Stimulated activated CD4-positive, alpha-beta T cell treated with anti-CD3 and anti-CD28 coated beads, Interleukin-2, amount 100 ng/mL, for 48 hours (primary cell): ENCODE measurements at places on chromosomes 5 and 9.

DNA sequence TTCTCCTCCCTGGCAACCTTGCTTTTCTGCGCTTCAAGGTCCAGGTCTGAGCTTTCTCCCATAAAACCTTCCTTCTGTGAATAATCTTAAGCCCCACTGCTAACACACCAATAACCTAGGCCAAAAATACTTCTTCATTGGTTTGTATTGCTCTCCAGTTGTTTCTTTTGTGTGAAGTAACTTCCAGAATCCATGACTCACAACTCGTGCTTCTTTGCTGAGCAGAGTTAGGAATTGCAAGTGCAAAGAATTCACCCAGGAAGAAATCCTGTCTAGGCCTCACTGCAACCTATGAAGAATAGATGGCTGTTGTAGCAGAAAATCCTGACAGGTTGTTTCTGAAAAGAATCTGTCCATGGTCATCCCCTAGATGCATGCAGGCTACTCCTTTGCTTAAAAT is 295.7 kb downstream of the MED10 start:
- DNase-seq, result no peak

DNA sequence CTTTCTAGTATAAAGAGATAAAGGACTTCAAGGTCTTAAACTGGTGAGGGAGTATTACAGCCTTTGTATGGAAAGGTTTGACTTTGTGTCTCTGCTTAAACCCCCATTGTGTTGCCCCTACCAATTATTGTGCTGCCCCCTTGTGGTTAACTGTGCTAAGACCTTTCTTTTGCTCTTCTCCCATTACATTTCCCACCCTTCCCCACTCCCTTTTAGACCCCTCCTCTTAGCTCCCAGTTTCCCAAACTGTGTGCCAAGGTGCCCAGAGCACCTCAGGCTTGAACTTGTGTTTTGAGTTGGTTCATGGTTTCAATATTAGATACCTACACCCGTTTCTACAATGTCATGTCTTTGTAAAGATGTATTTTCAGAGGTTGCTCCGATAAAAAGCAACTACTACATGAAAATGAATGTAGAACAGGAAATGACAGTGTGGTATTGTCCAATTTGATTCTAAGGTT is 2.9 kb downstream of the JAK2 start:
- DNase-seq, result peak; percentile 56

DNA sequence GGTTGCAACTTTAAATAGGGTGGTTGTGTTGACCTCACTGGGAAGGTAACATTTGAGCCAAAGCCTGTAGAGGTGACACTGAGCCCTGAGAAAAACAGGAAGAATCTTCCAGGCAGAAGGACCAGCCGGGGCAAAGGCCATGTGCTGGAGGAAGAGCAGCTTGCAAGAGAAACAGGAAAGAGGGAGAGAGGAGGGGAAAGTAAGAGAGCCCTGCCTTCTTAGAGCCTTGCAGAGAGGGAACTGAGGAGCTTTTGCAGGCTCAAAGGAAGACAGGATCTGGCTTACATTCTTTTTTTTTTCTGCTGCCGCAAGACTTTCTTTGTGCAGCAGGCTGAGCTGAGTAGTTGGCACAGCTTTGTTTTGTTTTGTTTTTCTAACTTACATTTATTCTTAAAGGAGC is 17.4 kb downstream of the C9orf153 start:
- DNase-seq, result no peak

GRCh38 chr5:142128675-142129208 is 20.2 kb downstream of the NDFIP1 start:
- no peak for DNase-seq

DNA sequence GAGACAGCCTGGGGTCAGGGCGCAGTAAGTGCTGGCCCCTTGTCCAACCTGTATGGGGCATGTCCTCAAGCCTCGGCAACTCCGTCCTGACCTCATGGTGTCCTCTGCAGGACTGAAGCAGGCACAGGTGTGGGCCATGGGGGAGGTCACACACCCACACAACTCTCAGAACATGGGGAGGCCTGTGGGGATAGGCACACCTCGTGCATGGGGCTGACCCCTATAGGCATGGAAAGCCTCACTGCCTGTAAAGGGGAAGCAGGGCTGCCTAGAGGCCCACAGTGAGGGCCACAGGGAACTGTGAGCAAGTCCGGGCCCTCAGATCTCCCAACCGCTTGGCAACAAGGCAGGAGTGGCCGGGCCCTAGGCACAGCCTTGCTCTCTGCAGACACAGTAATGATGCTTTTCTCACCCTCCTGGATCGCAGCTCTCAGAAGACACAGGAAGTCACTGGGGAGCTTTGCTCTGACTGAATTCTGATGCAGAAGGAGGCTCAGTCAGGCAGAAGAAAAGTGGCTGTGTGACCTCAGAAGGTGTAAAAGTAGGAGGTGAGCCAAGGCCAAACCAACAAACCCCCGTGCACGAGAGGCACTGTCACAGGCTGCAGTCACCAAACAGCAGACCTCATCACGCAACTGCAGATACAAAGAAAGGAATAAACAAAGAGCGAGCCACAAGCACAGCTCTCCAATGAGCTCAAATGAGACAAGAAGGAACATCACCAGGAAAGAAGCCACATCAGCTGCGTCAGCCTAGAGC is 5.4 kb downstream of the IPPK start:
- DNase-seq, result no peak

DNA sequence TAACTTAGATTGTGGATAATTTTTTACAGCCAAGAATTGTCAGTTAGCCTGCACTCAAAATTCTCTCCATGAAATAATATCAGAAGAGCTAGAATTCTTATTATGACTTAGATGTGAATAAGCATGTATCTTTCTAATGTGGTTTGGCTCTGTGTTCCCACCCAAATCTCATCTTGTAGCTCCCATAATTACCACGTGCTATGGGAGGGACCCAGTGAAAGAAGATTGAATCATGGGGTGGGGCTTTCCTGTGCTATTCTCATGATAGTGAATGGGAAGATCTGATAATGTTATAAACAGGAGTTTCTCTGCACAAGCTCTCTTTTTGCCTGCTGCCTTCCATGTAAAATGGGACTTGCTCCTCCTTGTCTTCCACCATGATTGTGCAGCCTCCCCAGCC is 176.8 kb downstream of the MAT2B start:
- no peak for DNase-seq

DNA sequence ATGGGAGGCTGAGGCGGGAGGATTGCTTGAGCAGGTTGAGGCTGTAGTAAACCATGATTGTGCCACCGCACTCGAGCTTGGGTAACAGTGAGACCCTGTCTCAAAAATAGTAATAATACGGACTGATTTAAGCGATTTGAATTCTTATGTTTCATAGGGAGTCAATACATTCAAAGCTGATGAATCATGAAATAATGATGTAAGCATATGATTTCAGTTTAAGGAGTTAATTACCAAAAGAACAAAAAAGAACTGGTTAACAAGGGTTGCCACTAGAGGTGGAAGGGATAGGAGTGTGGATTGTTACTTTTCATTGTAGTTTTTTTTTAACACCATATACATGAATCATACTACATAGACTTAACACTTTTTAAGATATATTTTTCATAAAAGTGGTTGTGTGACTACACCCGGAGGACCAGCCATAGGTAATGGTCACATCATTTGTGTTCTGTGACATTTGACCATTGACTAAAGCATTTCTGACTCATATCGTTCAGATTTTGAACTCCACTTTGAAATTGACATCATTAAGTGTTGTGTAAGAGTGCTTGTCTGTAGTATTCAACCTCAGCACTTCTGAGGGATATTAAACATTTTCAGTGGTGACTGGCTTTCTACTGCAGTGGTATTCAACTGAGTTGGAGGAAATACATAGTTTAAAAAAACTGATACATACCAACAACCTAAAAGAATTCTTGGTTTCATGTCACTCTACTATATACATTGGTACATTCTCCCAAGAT is 7.0 kb downstream of the TRMT10B start:
- DNase-seq, result no peak

DNA sequence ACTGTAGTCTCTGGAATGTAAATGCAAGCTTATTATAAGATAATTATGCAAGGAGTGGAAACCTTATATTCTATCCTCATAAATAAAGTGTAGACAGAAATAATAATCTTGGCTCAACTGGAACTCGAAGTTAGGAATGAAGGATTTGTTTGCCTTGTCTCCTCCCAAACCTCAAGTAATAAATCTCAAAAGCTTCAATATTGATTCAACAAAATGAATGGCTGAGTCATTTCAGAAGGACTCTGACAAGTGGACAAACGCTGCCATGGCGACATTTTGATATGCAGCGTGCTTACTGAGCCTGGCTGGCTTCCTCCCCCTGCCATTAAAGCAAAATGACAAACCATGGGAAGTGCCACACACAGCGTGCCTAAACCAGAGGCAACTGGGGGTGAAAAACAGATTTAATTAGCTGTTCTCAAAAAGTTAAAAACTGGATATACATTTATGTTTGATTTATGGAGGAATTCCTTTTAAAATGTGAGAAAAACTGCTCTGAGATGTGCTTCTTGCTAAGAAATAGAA is 10.5 kb upstream of the ADGRV1 start:
- no peak for DNase-seq

DNA sequence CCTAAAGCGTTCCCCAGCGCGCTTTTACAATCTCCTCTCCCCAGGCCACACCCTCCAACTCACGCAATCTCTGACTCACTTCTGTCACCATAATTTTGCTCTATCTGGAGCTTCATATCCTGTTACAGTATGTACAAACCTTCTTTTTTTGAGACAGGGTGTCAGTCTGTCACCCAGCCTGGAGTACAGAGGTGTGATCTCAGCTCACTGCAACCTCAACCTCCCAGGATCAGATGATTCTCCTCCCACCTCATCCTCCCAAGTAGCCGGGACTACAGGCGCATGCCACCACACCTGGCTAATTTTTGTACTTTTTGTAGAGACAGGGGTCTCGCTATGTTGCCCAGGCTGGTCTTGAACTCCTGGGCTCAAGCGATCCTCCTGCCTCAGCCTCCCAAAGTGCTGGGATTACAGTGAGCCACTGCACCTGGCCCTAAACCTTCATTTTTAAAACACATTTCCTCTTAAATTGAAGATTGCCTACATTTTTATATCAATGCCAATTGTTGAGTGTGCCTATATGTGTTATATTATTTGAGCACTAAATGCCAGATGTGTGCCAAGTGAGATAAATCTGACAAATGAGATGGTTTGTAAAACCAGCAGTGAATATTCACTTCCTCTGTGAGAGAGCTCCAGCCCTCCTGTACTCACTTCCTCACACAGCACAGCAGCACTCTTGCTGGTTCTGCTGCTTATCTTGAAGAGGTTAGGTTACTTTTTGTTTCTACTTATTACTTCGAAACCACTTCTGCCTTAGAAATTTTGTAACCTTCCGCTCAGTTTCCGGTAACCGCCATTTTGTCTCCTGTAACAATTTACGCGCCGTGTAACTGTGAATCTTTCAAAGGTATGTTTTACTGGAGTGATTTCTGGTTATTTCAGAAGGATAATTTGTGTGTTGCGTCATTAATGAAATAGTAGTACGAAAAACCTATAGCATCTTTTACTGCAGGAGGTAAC is 57.9 kb downstream of the DOCK8 start:
- DNase-seq, result peak; percentile 58

DNA sequence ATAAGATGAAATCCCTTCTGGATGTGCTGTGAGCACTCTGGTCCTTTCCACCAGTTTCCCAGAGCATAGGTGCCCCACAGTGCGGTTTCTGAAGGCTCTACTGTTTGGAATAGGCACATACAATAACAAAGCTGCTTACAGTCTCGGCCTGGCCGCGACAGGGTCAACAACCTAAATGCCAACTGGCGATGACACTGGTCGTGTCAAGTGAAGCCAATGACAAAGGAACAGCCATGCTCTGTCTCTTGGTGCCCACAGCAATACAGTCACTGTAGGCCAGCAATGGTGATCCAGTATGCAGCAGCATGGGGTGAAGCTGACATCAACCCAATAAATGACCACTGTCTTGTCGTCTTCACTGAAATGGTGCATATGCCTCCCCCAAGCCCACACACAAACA is 47.8 kb upstream of the EQTN start:
- no peak for DNase-seq

GRCh38 chr9:31255211-31255610 is 1129.2 kb upstream of the ACO1 start:
- no peak for DNase-seq

- DNase-seq, result no peak
Observed at GRCh38 chr5:149212198-149212951, 59.3 kb upstream of the AFAP1L1 start.

GRCh38 chr5:125501396-125501795 is 755.0 kb upstream of the ZNF608 start:
- no peak for DNase-seq

DNA sequence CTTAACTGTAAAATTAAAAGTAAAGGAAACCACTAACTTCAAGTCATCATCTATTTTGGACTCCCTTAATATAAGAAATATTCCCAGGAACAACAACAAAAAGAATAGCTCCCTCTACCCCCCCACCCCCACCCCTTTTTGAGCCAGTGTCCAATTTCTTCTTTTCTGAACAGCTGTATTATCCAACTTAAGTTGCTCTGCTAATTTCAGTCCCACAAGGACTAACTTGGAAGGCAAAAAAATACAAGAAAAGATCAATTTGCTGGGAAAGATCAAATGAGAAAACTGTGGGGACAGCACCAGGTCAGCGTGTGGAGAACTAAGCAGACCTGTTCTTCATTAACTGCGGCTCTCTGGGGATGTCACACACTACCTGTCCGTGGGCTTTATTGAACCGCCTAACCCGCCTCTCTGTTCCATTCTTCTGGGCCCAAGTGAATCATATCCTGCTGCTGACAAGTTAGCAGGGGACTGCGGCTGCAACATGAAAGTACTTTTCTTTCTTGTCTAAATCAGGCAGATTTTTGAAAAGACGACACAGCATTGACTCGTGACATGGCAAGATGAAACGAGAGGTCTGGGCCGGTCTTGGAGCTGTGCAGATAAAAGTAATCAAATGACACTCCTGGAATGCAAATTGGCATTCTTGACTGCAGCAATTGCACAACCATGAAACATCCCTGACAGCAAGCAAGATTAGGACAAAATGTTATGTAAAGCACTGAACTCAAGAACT is 2.7 kb downstream of the BNC2 start:
- no peak for DNase-seq

DNA sequence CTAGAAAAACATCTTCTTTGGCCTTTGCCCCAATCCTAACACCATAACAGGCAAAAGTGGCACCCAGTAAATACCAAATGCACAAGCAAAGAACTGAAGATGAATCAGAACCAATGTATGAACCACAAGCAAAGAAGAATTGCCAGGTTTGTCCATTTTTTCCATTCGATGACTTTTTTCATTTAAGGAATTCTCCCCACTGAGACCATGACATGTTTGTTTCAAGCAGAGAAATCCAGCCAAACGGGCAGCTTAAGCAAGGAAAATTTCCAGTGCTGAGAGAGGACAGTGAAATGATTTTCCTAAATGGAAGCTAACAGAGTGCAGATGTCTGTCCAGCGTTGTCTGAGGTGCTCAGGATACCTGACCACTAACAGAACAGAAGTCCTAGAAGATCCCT is 203.7 kb downstream of the ADAMTS12 start:
- no peak for DNase-seq

GRCh38 chr5:1201327-1202025 is at the start of gene SLC6A19:
Gene SLC6A19, plus strand, starts transcription at chr5:1201595. Its CDS starts 56 bp downstream, at chr5:1201651.
- no peak for DNase-seq

DNA sequence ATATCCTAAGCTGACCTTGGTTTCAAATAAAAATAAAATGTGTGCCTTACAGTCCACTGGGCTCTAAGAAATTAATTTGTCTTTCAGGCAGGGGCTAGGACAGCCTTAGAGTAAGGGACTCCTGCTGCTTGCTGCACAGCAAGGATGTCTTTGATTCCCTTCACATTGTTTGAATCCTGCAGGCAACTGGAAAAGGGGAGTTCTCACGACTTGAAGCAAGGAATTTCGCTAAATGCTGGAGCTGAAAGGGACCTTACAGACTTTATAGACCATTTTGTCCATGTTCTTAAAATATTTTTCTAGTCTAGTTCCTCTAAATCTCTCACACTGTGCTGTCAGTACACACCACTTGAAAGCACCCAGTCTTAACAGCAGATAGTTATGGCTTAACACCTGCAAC is 35.6 kb downstream of the FBXW11 start:
- DNase-seq, result no peak
